ENCODE measurements at places on chromosomes 2 and 18.

GRCh38 chr2:163703386-163703785 lies 32.4 kb downstream of the FIGN start:
- no peak for DNase-seq

DNA sequence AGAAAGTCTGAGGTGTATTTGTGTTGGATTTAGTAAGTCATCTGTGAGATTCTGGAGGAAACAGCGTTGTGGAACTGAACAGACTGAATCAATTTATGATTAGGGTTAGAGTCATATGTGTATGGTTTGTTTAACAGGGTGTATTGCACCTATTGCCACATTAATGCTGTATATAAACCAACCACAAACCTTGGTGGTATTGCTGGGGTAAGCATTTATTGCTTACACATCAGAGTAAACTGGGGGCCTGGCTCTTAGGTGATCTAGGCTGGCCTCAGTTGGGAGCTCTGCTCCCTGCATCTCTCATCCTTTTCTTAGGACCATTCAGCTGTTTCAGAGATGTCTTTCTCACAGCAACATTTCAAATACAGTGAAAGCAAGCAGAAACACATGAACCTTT lies 59.7 kb upstream of the GRB14 start:
- no peak for DNase-seq

- DNase-seq: no peak
Measured at GRCh38 chr2:43052944-43053306, 173.5 kb downstream of the ZFP36L2 start.

- DNase-seq: no peak
Measured at GRCh38 chr2:26193578-26194231, 20.8 kb downstream of the GAREM2 start.

DNA sequence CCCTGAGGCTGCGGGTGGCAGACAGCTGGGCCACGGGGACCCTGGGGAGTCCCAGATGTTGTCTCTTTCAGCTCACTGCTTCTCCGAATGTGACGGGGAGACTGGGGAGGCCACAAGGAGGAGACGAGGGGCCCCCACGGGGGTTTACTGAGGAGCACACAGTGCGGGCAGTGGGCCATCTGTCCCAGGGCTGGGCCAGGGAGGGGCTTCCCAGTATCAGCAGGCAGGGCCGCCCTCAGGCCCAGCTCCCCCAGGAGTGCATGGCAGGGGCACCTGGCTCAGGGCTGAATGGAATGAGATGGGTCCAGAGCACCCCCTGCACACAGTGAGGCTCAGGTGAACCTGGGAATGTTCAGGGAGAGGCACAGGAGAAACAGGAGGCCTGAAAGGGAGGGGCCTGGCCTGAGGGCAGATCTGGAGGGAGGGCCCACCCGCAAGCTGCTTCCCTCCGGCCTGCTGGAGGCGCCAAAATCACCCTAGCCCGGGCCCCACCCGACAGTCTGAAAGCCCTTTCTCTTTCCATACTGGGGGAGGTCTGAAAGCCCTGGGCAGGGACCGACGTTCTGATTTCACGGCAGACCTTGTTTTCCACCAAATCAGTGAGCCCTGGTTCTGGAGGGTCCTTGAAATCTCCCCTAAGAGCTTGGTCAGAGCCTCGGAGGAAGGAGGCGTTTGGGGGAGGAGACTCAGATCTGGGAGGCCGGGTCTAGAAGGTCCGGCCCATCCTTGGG lies 35.5 kb upstream of the PTMA start:
- DNase-seq: no peak

- DNase-seq: no peak
Measured at GRCh38 chr18:58838165-58838860, 26.4 kb upstream of the ZNF532 start.

DNA sequence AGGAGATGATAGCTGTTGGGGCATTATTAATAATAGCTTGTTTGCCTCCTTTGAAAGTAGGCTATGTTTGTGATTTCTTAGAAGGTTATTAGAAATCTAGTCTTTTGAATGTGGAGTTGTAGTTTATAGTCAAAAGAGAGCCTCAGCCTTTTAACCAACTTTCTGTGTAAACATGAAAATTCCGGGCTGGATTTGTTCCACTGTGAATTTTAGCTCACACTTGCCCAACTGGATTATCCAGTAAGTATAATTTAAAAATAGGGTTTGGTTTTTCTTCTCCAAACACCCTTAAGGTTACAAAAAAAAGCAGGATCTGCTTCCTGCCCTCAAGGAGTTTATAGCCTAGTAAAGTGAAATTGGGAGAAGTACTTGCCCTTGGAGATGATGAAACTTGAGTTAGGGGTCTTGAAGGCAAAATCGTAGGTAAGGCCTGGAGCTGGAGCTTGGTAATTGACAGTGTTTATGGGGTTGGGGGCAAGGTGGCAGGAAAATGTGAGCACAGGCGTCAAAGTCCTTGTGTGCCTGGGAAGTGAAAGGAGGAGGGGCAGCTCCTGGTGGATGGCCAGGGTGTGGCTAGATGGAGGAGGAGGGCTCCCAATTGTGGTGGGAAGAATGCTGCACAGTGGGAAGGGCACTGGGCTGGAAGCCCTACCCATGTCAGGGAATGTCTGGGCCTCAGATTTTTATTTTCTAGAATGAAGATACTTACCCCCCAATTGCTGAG lies 21.3 kb downstream of the ITGA6 start:
- no peak for DNase-seq

GRCh38 chr2:237702441-237703391 lies 75.3 kb downstream of the LRRFIP1 start:
- DNase-seq: peak; percentile 21

DNA sequence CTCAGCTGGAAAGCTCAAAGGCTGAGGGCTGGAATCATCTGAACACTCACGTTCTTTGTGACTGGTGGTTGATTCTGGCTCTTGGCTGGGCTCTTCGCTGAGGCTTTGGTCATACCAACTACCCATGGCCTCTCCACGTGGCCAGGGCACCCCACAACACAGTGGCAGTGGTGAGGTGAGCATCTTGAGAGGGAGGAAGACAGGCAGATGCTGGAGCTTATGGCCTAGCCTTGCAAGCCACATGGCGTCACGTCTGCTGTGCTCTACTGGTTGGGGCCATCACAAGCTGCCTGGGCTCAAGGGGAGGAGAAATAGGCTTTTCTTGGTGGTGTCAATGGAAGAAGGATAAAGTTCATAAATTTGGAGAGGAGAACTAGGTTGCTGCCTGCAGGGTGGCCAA lies 19.6 kb downstream of the LPIN1 start:
- no peak for DNase-seq

GRCh38 chr2:84885111-84885510 lies 4.2 kb upstream of the TRABD2A start:
- no peak for DNase-seq

GRCh38 chr18:9885170-9886004 lies at the start of gene TXNDC2:
TXNDC2 (plus strand) TSS chr18:9885973; CDS start chr18:9886681, 708 bp downstream.
- no peak for DNase-seq

DNA sequence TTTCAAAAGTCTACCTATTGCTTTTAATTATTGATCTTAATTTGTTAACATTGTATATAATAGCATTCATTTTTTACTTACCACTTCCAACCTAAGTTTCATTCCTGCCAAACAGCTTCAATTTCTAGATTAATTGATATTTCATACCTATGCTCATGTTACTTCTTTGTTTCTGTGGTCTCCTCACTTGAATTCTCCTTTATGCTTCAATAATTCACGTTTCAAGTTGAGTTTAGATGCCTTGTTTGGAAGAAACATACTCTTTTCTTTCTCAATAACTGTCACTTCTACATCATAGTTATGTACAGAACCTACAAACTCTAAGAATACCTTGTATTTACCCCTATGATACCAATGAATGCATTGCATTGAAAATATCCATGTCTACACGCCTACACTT lies 862.2 kb upstream of the LRATD1 start:
- no peak for DNase-seq

GRCh38 chr2:186531257-186531775 lies 45.3 kb downstream of the ZC3H15 start:
- DNase-seq: no peak

DNA sequence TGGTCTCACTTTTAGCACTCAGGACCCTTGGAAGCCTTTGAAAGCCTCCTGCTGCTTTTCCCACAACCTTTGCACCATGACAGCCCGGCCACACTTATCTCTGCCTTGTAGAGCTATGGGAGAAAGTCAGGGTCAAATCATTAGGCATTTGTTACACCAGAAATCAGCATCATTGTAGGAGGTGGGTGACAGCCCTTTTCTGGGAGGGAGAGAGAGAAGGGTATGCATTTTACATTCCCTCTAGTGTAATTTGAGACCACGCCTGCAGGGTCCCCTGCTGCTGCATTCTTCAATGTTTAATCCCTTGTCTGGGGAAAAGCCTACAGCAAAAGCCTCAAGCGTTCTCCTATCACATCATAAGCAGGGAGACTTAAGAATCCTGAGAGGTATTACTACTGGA lies 766.8 kb upstream of the FAM98A start:
- no peak for DNase-seq

DNA sequence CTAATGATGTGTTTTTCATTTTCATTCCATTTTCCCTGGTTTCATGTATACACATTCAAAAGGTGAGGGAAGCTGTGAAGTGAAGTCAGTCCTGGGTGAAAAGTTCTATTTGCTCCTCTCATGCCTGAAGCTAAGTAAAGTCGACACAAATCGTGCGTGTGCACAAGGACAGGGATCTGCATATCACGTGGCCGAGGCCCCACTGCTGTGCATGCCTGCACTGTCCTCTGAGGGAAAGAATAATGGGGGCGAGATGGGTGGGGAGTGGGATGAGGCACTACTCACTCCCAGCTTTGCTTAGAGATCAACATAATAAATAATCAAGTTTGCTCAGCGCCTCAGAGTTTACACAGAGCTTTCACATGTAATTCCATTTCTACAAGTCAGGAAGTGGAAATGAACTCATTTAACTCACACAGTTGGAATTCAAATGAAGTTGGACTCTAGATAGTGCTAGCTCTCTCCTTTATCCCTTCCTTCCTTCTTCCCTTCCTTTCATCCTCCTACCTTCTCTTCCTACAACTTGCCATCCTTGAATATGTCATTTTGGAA lies 5.1 kb upstream of the PTPRM start:
- DNase-seq: no peak

DNA sequence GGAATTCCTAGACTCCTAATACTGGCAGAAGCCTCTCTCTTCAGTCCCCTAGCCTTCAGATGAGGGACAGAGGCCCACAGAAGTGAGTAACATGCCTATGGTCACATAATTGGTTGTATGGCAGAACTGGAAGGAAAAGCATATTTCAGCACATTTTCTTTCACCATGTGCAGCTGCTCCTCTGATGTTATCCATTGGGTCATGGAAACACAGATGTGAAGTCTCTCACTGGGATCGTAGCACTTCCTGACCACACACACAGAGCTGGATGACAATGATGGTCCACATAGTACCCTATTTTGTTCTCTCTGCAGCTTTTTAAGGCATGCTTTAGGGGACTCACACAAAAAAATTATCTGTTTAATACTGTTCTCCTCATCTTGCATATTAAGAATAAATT lies 24.5 kb downstream of the MYO3B start:
- no peak for DNase-seq

GRCh38 chr2:229715895-229716507 lies 1.6 kb upstream of the DNER start:
- DNase-seq: no peak

DNA sequence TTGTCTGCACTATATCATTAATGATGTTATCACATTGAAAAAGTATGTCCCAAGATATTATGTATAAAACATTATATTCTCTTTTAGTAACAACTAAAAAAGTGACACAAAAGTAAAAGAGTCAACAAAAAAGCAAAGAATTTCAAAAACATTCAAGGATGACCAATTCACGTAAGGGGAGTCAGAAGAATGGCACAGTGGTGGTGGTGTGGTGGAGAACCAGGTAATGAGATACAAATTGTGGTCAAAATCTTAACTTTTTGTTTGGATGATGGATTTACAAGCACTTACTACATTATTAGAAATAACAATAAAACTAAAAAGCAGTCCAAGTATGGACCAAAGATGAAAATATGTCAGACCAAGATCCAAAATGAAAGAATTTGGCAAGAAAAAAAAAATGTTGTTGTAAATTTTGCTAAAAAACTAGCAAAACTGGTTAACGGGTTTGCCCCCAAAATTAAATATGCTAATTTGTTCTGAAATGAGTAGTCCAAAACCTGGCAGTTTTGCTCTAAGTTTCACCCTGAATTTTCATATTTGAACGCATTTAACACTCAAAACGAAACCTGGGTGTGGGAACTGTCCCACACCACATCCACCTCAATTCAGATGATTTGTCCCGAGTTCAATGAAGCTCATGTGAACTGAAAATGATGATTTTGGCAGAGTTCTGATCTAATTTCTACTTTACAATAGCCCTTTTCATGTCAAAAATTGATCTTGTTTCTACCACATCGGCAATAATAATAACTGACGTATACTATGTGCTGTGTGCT lies 135.8 kb downstream of the IKZF2 start:
- DNase-seq: no peak

- no peak for DNase-seq
Measured at GRCh38 chr18:80037869-80038630, 3.8 kb downstream of the RBFA start.

DNA sequence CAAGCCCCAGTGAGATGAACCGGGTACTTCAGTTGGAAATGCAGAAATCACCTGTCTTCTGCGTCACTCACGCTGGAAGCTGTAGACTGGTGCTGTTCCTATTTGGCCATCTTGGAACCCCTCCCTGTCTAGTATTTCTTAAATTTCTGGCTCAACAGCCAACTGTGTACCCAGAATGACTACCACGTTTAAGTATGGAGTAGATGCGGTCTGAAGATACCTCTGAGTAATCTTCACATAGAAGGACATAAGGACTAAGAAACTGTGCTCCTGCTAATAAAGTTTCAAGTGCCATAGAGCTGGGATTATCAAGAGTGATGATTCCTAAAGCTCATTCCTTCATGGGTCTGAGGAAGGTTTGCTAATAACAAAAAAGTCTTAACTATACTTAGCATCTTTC lies 20.4 kb downstream of the TRAK2 start:
- no peak for DNase-seq

DNA sequence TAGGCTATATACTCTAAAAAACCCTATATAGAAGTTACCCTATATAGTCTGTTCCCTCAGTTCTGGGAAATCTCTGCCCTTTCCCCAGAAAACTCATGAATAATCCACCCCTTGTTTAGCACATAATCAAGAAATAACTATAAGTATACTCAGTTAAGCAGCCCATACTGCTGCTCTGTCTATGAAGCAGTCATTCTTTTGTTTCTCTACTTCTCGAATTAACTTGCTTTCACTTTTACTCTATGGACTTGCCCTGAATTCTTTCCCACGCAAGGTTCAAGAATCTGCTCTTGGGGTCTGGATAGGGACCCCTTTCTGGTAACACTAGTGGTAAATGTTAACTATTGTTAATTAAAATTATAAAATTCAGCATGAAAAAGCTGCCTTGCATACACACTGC lies 17.4 kb upstream of the AP1S3 start:
- DNase-seq: no peak

All from hematopoietic multipotent progenitor cell treated with erythropoietin and hydrocortisone succinate and interleukin-3 and kit ligand, for 17 days (in vitro differentiated cells).